Fibroblast of skin of left quadriceps (primary cell): ENCODE measurements at places on chromosomes 12 and 14.

GRCh38 chr12:121989276-121990113 is 32.2 kb upstream of the BCL7A start:
- DNase-seq, result no peak

GRCh38 chr14:63342371-63342770 is 23.6 kb upstream of the GPHB5 start:
- DNase-seq, result no peak

- no peak for DNase-seq
These were observed 34.2 kb upstream of the RNASE1 start for GRCh38 chr14:20836668-20837338.

DNA sequence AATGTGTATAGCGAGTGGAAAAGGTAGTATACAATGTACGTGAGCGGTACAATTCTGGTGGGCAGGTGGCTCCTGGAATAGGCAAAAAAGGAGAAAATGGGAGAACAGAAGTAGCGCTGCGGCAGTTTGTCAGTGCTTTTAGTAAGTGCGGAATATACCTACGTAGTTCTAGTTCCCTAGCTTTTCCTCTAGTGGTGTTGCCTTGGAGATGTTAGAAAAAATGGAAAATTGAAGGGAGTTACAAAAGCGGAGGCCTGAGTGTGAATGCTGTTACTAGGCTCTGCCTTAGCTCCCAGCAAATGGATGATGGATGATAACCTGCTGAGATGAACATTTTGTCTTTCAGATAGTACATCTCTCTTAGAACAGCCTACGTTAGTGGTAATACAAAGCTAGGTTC is 1.1 kb downstream of the TTC8 start:
- DNase-seq, result no peak

DNA sequence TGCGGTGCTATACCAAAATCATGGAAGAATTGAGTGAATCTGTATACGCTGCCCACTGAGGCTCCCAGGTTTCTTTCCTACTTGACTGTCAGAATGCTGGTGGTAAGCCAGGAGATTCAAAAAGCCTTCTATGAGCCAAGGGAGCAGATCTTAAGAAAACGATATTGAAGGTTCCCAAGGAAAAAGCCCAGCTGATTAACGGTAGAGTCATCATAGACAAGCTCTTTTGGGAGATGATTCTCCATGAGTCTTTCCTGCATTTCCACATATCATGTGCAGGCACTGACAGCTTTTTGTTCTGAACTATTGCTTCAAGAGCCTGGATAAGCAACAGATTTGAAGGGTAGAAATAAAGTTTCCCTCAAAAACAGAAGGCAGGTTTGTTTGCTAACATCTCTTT is 17.5 kb downstream of the SLC35F4 start:
- no peak for DNase-seq

DNA sequence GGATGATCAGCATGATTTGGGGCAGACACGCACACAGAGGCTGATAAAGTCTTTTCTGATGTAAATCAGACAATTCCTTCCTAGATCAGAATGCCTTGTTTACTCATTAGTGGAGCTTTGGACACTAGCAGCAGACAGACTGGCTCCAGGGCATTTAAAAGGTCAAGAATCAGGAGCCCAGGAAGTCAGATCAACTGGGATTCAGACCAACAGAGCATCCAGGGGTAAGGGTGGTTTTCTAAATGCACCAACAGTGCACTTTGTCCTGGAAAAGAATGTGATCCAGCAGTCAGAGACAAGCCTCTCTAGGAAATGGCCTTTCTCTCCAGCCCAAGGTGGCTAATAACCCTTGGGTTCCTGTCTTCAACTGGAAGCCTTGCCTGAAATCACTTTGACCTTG is 405.3 kb downstream of the MED13L start:
- no peak for DNase-seq

DNA sequence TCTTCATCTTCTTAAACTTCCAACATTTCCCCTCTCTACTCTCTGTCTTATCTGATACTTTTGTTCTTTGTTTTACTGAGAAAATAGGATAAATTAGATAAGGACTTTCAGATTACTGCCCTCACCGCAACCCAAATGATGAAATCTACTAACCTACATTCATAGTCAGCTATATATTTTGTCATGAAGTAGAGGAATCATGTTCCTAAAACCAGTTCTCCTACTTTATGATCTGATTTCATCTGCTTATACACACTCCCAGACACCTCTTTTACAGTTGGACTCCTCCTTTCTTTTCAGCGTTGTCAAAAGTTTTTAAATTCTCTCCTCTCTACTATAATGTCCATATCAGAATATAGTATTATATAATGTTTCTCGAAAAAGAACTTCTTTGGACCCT is 29.7 kb downstream of the MGAT4C start:
- DNase-seq, result no peak

DNA sequence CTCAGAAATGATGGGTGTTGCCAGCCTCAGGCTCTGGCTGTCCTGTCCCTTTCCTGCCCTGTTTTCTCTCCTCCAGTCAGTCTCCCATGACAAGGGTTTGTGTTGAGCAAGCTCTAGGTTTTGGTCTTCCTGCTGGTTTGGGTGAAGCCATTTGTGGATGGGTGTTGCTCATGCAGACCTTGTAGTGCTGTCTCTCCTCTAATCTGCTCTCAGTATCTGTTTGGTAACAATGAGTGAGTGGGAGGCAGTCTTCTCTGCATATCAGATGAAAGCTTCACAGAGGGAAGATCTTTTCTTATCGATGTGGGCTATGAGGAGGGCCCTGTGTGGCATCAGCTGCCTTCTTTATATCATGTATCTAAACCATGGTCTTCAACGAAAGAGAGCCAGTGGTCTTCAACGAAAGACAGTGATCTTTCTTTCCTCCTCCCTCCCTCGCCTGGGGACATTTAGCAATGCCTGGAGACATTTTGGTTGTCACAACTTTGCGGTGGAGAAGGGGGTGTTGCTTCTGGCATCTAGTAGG is 3.6 kb downstream of the CMA1 start:
- DNase-seq, result no peak

GRCh38 chr14:95817271-95817670 is 59.4 kb upstream of the TUNAR start:
- no peak for DNase-seq
